ENCODE measurements at places on chromosomes 16 and 17. TPM values are rescaled to one million over a fixed set of nuclear protein-coding genes. Genes with fewer than 3 reads are reported as not detected.
A peak's percentile ranks its signal among the peaks of the same experiment; 100 is the strongest.

ZNF624 gene
- 3.7 TPM for total RNA-seq

CXCL16 gene
- total RNA-seq = not detected

MSI2 gene
- 48.1 TPM for total RNA-seq

HOXB2 gene
- 8.9 TPM for total RNA-seq

TMC7 gene
- total RNA-seq = 2.4 TPM

FN3K gene
- total RNA-seq = 0.43 TPM

CCDC78 gene
- 20.0 TPM for total RNA-seq

CCL15 gene
- total RNA-seq = not detected

ACOX1 gene
- 27.7 TPM for total RNA-seq

DHRS7C gene
- not detected for total RNA-seq

GAS2L2 gene
- not detected for total RNA-seq

PPL gene
- 41.0 TPM for total RNA-seq

HEATR9 gene
- total RNA-seq = not detected

OR4D1 gene
- not detected for total RNA-seq

PSME3IP1 gene
- total RNA-seq = 46.6 TPM

DNA sequence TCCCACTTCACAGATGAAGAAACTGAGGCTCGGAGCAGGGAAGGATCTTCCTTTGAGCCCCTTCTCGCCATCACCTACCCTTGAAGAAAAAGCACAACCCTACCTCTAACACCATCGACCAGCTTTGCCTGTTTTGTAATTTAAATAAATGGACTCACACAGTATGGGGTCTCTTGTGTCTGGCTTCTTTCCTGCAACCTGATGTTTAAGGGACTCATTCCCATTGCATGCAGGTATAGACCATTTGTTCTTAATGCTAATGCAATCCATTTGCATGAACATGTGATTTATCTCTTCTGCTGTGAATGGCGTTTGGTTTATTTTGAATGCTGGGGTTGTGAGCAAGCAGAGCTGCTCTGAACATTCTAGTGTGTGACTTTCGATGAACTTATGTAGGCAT, 150.8 kb upstream of the FOXF1 start:
- DNase-seq = no peak

DNA sequence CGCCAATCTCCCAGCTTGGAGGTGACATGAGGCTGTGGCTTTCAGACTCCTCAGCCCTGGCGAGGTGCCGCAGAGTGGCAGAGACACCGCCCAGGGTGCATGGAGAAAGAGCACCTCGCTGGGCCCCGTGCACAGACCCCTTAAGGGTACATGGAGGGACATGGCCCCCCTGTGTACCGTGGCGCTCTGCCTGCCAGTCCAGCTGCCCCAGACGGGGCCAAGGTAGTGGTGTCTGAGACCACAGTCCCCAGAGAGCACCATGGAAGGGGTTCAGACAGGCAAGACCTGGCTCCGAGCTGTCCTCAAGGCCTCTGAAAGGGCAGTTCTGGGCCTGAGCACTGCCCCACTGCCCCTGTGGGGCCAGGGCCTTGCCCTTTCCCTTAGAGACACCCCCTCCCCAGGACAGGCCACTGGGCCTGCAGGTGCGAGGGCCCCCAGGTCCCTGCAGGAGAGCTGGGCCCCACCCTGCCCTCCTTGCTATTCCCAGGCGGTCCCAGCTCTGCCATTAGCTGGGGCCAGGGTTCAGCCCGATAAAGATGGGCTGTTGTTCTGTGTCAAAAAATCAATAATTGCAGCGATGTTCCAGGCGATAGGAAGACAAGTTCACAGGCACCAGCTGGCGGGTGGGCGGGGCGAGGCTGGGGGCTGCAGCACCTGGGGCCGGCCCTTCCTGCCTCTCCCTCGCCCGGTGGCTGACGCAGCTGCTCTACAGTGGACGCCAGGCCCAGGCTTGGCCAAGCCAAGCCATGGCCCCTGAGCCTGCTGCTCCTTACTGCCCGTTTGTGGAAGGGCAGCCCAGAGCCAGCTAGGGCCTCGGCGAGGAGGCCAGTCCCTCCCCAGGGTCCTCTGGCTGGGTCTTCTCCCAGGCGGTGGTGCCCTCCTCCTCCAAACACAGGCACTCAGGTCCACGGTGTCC, 51.7 kb downstream of the ZFPM1 start:
- DNase-seq = no peak

- peak; percentile 36 for DNase-seq
These were observed 611.3 kb upstream of the SALL1 start for GRCh38 chr16:51762081-51762996.

DNA sequence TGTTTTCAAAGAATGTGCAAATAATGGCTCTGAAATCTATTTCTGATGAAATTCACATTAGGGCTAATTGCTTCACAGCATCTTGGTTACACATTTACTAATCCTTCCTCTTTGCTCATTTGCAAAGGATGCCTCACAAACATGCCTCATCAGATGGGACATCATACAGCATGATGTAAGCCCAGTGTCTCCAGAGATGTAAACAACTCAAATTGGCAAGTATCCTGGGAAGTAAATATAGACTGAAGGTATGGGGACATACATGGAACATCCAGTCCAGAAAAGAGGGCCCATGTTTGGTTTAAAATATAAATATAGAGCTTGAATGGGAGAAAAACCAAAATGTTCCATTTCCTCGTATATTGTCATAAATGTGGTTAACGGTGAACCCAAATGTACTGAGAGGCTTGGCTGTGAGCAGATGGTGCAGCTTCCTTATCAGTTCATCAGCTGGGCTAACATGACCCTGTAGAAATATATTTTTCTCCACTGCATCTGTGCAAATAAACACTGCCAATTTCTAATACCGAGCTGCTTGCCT, 142.9 kb upstream of the NUDT7 start:
- DNase-seq = no peak

DNA sequence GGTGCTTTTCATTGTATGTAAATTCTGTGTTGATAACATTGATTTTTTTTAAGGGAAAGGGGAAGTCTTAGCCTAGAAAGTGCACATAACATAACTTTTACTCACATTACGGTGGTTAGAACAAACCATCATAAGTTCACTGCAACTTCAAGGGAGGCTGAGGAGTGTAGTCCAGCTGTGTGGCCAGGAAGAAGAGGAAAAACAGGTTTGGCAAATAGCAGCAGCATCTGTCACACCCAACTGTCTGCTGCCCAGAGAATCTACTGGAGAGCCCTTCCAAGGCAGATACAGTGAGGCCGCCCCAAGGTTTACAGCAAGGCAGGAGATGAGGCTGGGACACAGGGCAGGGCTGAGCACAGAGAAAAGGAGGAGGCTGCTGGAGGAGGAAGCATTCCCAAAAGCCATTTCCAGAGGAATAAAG, 60.6 kb downstream of the AIPL1 start:
- DNase-seq = no peak

- no peak for DNase-seq
These were observed 30.5 kb downstream of the TMEM11 start for GRCh38 chr17:21183468-21183867.

GRCh38 chr17:57726213-57726790, 18.8 kb downstream of the CCDC182 start:
- no peak for DNase-seq

DNA sequence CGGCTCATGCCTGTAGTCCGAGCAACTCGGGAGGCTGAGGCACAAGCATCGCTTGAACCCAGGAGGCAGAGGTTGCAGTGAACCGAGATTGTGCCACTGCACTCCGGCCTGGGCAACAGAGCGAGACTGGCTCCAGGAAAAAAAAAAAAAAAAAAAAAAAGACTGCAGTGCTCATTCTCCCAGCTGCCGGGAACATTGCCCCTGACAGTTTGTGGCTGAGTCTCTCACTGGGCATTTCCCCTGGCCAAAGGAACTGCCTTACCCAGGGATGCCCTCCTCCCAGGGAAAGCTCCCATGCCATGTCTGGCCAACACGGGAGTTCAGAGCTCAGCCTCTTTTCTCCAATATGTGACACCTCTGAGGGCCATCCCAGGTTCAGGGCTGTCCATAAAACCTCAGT, 21.3 kb upstream of the USP10 start:
- no peak for DNase-seq

DNA sequence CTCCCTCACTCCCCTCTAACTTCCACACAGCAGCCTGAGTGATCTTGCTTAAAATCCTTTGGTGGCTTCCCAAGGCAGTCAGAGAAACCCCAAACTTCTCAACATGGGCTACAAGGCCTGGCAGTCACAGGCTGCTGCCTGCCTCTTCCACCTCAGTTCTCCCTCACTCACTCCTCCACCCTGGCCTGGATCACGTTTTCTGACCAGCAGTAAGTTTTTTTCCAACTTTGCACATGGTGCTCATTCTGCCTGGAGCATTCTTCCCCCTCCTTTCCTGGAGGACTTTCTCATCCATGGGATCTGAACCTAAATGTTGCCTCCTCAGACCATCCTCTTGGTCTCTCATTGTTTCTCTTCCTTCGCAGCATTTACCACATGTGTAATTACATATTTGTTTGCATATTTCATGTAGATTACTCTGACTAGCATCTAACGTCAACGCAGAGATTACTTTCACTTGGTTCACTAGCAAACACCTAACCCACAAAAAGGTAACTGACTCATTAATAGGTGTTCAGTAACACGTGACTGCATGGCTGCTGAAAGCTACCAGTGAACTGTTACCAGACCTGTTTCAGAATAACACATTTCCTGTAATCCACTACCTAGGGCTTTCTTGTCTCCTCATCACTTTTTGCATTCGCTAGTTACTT, 17.1 kb downstream of the GNA13 start:
- DNase-seq = no peak

GRCh38 chr16:12089492-12090150, 113.1 kb downstream of the SNX29 start:
- no peak for DNase-seq

GRCh38 chr17:45759761-45760160, 24.4 kb upstream of the CRHR1 start:
- no peak for DNase-seq

- no peak for DNase-seq
These were observed 102.3 kb upstream of the C17orf78 start for GRCh38 chr17:37273409-37274051.

- no peak for DNase-seq
These were observed 59.5 kb upstream of the LHX1 start for GRCh38 chr17:36877771-36878170.

Data from G401 (cell line).